Keratinocyte (primary cell): ENCODE measurements at places on chromosomes 16 and 17.

- no peak for DNase-seq
Measured at GRCh38 chr16:72956124-72957064, 91.5 kb downstream of the ZFHX3 start.

GRCh38 chr17:37110746-37111145 lies 162.0 kb downstream of the AATF start:
- no peak for DNase-seq

- no peak for DNase-seq
Measured at GRCh38 chr17:57125406-57125805, 40.4 kb downstream of the AKAP1 start.

DNA sequence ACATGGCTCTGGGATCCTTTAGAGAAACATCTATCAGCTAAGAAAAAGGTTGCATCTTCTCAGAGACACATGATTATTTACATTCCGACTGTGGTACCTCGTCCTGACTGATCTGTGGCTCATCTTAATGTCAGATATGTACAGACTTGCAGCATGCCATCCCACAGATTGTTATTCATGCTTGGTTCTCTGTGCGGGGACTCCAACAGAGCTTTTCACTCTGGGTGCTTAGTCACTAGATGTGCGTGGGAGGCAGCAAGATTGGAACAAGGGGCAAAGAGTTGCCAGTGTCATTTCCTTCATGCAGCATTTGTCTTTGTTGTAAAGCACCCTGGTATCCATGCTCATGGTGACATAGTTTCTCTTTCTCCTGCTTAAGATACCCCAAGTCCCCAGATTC lies 179.1 kb upstream of the CACNG5 start:
- peak; percentile 81 for DNase-seq

GRCh38 chr17:30579610-30580315 lies 102.6 kb downstream of the GOSR1 start:
- no peak for DNase-seq

GRCh38 chr17:80104321-80104955 lies 3.1 kb downstream of the GAA start:
- no peak for DNase-seq

- DNase-seq: no peak
Measured at GRCh38 chr17:77610972-77611521, 347.5 kb upstream of the TNRC6C start.

GRCh38 chr17:37735165-37735564 lies 9.7 kb downstream of the HNF1B start:
- DNase-seq: no peak

GRCh38 chr17:61400066-61400716 lies 548 bp downstream of the TBX2 start:
- no peak for DNase-seq

DNA sequence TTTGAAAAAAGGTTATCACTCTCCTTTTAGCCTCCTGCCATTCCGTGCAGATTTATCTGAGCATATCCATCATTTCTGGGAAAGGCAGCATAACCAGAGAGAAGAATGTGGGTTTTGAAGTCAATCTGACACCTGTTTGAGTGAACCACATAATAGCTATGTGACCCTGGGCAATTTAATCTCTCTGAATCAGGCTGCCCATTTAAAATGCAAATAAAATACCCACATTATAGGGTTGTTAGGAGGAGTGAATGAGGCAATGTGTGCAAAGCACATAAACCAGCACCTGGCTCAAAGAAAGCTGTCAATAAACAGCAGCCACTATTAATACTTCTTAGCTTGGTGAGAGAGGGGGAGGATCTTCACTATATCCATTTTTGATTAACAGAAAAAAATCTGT lies 88.0 kb downstream of the CACNG1 start:
- no peak for DNase-seq

GRCh38 chr16:63005356-63005755 lies 969.1 kb upstream of the CDH8 start:
- DNase-seq: no peak

DNA sequence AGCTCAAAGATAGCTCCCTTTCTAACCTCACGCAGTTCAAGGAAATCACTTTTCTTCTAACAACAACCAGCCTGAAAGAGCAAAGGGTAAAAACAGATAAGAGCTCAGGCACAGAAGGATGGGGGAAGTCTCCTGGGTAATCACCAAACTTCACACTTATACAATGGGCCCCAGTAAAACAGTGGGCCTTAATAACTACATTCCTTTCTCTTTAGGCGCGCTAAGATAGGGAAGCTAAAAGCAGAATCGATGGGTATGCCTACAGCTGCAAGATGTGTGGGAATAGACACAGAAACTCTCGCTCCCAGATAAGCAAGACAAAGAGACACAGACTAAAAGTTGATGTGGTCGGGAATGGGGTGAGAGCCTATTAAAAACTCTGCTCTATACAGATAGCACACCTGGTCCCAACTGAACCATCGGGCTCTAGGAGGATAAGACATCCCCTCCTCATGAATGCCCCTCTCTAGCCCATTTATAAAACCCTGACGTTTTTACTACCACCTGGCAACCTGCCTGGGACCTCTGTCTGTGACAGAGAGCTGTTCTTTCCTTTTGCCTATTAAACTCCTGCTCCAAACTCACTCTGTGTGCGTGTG lies 826 bp downstream of the LYZL6 start:
- no peak for DNase-seq

DNA sequence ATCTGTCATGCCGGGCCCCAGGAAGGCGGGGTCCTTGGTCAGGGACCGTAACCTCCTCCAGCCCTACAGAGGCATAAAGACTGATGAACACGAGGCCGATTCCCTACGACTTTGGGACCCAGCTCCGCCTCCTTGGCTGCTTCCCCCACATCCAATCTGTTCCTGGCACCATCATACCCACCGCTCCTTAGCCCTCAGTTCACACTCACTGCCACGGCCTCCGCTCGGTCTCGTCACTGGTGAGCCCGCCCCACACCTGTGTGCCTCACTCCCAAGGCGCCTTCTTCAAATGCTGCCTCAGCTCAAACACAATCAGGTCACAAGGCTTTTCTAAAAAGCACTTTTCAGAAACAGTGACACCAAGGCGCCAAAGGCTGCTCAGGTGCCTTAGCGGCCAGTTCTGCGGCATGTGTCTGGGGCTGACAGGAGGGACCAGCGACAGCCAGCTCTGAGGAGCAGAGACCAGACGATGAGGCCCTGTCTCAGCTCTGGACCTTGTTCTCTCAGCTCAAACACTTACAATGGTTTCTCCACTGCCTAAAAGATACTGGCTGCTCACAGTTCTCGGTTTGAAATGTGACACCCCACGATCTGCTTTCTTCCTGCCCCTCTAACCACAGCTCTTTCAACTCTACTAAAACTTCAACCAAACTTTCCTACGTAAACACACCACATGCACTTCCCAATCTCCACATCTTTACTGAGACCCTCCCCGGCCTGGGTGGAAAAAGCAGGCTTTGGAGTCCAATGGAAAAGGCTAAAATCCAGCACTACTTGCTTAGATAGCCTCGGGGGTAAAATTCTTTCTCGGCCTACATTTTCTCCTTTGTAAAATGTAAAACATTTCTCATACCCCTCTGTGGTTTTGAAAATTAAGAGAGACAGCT lies 33.2 kb downstream of the CYB5D2 start:
- DNase-seq: no peak

- no peak for DNase-seq
Measured at GRCh38 chr16:67191411-67191994, 452 bp upstream of the E2F4 start.

DNA sequence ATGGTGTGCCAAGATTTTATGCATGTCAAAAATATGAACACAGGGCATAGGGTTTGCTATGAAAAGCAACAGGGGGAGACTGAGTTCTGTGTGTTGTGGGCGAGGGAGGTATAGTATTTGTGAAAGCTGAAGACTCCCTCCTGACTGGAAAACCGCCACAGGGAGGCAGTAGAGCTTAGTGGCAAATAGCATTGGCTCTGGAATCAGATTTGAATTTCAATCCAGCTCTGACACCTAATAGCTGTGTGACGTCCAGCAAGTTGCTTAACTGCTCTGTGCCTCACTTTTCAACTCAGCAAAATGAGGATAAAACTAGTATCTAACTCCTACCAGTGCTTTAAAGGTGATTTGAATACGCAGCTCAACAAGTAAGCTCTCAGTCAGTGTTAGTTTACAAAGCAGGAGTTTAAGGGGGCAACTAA lies 22.0 kb downstream of the KPNA2 start:
- DNase-seq: no peak

DNA sequence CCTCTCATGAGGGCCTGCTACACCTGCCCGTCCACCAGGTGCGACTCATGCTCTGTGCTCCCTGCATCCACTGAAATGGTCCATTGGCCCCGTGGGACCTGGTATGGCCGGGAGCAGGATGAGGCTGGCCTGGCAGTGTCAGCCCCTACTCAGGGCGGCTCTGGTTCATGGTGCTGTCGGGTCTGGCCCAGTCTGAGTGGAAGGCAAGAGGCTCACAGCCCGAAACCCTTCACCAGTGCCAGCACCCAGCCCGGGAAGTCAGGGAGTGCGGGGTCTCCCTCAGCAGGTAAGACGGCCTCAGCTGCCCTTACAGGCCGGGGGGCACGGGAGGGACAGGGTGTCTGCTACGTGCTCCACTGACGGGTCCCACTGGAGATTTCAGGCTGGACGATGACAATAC lies 40.5 kb upstream of the RASD1 start:
- DNase-seq: no peak

DNA sequence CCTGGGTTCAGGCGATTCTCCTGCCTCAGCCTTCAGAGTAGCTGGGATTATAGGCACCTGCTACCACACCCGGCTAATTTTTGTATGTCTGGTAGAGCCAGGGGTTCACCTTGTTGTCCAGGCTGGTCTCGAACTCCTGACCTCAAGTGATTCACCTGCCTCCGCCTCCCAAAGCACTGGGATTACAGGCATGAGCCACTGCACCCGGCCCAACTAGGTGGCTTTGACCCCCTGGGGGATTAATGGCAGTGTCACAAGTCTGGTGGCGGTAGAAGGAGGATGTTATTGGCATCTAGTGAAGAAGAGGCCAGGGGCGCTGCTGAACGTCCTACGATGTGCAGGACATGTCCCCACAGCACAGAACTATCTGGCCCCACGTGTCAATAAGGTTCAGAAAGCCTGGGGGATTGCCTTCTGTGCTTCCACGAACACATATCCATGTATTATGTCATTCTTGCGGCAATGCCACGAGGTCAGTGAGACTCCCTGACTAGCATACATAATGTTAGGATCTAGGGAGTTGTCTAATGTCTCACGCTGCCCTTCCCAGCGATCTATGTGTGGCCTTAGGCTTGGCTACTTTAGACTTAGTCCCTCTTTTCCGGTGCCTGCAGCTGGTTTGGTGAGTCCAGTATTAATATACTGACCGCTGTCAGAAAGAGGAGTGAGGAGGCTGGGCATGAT lies 75.8 kb downstream of the ABCC6 start:
- no peak for DNase-seq

DNA sequence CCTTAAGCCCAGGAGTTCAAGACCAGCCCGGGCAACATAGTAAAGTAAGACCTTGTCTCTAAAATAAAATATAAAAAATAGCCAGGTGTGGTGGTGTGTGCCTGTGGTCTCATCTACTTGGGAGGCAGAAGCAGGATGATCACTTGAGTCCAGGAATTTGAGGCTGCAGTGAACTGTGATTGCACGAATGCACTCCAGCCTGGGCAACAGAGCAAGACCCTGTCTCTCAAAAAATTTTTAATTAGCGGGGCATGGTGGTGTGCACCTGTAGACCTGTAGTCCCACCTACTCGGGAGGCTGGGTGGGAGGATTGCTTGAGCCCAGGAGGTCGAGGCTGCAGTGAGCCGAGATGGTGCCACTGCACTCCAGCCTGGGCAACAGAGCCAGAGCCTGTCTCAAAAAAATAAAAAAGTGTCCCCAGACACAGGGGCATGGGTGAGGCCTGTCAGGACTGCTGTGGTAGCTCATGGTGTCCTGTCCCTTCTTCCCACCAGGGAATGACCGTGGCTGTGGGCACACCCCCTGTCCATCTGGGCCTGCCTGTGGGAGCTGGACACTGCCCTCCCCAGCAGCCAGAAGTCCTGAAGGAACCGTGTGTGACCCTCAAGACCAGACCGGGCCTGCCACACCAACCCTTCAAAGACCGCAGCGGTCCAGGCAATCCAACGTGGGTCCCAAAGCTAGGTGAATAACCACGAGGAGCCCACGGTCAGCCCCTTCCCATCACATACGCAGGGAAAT lies 30.8 kb upstream of the GAA start:
- DNase-seq: no peak

- DNase-seq: no peak
Measured at GRCh38 chr16:66873685-66874055, 6.6 kb upstream of the PDP2 start.

DNA sequence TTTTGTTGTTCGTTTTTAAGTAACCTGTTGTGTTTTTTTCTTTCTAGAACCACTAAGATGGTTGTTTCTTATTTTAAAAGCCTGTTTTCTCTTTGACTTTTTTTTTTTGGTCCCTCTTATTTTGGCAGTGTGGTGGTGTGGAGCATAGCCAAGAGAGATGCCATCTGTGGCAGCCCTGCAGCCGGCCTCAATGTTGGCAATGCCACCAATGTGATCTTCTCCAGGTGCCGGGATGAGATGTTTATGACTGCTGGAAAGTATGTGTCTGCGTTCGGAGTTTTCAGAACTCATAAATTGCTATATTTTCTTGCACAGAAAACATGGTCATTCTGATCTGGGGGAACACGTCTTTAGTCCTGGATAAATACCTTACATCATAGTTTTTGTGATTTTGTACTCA lies 17.6 kb downstream of the CFAP52 start:
- DNase-seq: no peak

- no peak for DNase-seq
Measured at GRCh38 chr17:81931557-81932332, 4.2 kb upstream of the MAFG start.
